ENCODE measurements at places on chromosomes 1 and 21.
A peak's percentile ranks its signal among the peaks of the same experiment; 100 is the strongest.

- no peak for DNase-seq
Measured at GRCh38 chr1:186905561-186905960, 76.8 kb downstream of the PLA2G4A start.

GRCh38 chr1:246795906-246796694 is 71.9 kb downstream of the SCCPDH start:
- no peak for DNase-seq

- DNase-seq, result no peak
Measured at GRCh38 chr1:12012560-12013316, 6.6 kb upstream of the MIIP start.

DNA sequence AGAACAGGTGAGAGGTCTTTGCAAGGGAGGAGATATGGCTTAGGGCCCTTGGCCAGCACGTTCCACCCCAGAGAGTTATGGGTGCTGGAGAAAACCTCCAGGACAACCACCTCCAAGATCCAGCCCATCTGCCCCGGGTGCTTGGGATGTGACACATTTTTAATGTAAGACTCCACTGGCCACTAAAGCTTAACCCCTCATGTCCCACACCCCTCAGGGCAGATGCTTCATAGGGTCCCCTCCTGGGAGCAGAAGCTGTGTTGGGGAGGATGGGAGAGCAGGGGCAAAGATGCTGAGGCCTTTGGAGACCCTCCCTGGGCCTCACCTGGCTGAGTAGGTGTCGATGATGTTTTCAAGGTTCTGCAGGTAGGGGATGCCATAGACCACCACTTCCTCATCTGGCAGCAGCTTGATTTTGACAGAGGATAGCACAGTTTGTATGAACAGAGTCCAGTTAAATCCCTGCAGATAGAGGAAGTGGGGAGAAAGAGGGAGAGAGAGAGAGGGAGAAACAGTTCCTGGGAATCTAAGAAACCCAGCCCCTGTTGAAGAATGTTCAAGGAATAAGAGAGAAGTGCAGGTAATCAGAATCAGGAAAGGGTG is 11.9 kb downstream of the PRXL2B start:
- no peak for DNase-seq

GRCh38 chr1:36070349-36070748 is 13.5 kb upstream of the TEKT2 start:
- no peak for DNase-seq

- DNase-seq, result no peak
Measured at GRCh38 chr1:59266180-59266926, 30.5 kb upstream of the FGGY start.

- no peak for DNase-seq
Measured at GRCh38 chr21:46128106-46128932, 27.1 kb downstream of the FTCD start.

GRCh38 chr1:7409278-7409677 is 361.8 kb upstream of the VAMP3 start:
- peak; percentile 36 for DNase-seq

DNA sequence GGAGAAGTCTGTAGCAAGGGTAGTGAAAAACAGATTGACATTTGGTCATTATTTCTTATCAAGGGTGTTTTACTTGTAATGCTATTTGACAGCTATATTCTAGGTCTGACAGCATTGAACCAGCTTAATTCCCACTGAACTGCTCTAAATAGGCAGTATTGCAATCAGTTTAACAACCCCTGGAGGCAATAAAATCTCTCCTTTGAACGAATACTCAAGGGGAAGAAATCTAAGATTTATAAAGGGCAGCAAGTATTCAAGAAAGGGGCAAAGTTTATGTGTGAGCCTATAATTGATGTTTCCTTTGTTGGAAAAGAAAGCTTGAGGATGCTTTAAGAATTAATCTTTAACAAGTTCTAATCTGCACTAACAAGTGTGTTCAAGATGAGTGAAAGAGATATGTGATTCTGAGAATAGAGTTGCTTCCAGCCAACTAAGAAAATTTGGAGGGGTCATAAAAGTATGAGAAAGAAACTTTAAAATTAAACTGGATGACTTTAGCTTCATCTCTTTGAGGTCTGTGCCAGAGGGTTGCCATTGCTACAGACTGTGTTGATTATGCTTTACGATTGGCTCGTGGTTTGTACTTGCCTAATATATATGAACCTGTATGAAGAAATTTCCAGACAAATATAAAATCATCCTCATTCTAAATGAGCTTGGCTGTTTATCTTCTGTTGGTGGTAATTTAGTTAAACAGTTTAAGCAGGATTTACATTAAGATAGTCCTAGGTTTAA is 72.5 kb downstream of the ZNF326 start:
- no peak for DNase-seq

DNA sequence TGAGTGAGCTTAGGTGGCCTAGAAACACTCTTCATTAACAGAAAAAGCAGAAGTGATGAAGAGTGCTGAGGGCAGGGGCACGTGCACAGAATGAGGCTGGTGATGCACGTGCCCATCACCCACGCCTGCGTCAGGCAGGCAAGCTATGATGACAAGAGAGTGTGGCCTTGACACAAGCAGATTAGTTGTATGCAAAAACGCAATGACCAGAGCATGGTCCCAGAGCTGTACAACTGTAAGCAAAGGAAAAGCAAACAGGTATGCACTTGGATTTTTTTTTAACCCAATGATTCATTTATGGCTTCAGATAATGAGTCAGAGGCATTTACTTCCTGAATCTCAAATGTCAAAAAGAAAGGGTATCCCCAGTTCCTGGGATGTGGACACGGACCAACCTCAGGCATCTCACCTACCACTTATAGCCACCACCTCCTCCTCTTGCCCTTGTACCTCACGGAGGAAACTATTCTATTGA is 9.1 kb upstream of the TMEM61 start:
- DNase-seq, result peak; percentile 22

GRCh38 chr1:194024659-194025058 is 838.2 kb upstream of the B3GALT2 start:
- no peak for DNase-seq

DNA sequence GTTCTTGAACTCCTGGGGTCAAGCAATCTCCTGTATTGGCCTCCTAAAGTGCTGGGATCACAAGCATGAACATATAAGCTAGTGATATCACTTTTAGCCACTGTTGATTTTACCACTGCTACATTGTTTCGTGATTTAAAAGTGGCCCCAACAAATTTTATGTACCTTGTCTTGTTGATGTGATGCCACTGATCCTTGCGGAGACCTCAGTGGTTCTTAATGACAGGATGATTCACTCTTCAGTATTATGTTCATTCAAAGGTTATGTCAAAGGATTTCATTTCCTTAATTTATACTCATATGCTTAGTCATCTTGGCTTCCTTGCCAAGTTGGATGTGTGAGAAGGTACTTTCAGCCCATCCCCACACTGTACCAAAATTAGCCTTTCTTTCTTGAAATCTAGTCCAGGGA is 12.1 kb downstream of the PRKACB start:
- no peak for DNase-seq

DNA sequence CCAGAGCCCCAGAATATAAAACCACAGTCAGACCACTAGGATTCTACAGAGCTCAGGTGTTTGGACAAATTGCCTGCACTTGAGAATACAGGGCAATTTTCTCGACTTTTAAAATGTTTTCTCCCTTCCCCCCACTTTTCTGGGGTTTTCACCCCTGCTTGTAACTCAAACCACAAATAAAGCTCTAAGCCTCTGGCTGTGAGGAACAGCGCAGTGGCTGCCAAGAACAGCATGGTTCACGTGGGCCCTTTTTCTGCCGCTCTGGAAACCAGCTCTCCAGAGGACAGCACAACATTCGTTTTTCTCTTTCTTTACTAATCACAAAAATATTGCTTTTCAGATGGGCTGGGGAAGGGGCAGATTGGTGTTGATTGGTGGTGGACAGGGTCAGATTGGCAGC is 102.2 kb upstream of the JUN start:
- no peak for DNase-seq

DNA sequence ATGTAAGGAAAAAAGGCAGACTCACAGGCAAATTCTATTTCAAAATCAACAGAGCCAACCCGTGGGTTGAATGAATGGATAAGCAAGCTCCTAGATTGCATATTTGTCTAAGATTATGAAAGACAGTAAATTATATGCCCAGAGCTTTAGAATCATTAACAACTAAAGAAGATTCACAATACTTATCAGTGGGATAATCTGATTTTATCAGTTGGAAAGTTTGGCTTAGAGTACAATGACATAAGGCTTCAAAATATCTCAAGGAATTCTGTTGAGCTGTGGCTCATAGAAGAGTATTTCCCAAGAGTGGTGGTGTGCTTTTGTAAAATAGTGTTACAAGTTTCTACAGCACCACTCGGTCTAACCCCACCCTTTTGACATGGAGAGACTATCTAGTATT is 85.5 kb downstream of the ADAMTS1 start:
- DNase-seq, result no peak

DNA sequence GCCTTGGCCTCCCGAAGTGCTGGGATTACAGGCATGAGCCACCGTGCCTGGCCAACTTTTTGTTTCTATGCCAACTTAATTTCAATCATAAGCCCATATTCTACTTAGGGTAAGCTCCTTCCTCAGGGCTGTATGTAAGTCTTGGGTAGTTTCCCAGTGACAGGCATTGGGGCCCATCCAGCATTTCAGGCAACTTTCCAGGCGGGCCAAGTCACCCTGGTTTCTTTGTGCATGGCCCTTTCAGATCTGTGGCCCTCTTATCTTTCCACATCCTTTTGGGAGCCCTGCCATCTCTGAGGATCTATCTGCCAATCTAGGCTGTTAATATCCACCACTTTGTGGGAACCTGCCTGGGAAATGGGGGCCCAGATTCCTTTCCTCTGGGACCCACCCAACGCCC is 58.7 kb downstream of the TNN start:
- DNase-seq, result no peak

DNA sequence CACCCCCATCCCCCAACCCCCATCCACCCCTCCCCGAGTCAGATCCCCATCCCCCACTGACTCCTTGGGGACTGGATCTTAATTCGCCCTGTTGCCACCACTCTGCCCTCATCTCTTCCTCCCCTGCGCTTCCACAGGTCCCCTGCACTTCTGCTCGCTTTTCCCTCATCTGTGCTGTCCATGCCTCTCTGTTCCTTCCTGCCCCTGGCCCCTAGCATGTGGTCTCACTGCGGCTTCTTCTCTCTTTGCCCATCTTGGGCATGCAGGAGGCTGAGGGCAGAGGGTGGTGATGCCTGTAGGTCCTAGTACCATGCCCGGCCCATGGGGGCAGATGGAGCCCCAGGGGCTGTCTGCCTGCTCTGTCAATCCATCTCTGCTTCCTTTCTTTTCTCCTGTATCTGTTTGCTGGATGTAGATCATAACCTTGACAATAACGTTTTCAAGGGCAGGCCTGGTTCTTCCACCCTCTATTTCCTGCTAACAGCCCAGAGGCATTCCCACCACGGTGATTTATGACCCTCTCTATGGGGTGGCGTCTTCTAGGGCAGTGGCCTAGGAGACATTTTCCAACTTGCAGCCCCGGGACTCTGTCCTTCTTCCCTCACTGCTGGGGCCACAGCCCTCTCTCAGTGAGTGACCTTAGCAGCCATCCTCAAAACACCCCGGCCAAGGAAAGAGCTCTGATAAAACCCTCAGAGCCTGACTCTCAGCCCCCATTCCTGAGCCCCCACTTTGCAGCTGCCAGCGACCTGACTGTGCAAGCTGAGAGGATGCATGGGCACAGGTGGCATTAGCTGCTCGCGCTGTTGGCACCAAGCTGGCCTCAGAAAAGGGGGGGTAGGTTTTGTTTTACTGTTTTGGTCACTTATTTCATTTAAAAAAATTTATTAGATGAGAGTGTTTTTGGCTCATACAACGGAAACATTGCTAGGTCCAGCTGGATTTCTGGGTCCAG is 33.9 kb downstream of the TMEM51 start:
- DNase-seq, result no peak

GRCh38 chr1:160675641-160676410 is 29.0 kb upstream of the SLAMF1 start:
- peak; percentile 81 for DNase-seq

- DNase-seq, result no peak
Measured at GRCh38 chr1:176795929-176796328, 333.0 kb downstream of the PAPPA2 start.

DNA sequence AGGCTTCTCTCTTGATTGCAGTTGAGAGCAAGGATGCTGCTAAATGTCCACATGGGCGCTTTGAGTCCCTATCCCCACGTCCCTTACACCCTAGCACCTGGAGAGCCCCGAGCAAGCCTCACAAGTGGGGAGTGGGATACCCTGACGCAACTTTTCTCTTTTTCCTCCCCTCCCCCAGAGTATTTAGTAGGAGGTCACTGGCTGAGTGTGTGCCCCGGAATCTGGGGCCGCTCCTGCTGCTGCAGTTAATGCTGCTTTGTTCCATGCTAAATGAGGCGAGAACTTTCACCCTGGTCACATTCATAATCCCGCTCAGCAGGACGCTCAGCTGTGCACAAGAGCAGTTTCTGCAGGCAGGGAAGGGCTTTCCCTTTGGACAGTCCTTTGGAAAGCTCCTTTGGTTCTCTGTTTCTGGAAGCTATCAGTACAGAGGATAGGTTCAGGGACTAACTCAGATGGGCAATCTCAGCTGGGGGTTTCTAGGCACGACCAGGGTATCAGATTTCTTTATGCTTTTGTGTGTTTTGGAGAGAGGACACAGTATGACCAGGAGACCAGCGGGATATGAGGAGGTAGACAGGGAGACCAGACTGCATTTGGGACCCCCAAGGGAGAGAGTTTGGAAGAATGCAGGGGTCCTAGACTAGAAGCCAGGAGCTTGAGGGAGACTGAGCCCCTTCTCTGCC is 75.9 kb downstream of the NOS1AP start:
- DNase-seq, result no peak

DNA sequence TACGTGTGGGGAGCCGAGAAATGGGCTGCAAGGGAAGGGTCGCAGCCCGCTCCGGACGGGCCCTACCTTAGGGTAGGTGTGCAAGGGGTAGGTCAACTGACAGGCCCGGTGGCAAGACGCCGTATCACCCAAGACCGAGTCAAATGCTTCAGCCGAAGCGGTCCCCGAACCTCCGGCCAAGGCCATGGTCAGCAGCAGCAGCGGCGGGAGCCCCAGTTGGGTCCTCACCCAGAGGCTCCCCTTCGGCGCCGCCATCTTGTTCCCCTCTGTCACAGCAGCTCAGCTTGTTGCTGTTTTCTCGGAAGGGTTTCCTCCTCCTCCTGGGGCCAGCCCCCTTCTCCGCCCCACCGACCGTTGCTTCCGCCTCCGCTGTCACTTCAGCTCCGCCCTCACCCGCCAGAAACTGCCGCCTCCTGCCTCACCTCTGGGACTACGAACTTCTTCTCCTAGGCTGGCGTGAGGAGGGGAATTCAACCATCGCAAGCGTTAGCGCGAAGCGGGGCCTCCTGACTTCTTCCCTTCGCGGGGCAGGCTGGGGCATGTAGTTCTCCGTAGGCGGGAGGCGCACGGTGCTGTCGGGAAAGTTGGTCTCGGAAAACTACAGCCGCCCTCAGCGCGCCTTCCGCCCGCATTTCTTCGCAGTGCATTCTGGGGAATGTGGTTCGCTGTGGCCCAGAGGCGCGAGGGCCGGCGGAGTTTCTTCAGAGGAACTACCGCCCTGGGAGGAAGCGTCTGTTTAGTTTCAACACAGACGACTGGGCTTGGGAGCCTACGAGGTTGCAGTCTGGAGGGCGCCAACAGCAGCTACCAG is at the start of the genes TCEANC2 and TMEM59:
TCEANC2 (plus strand) TSS at position 675 of the 811 bp plus-strand sequence. CDS start 815 bp downstream, outside the sequence.
TMEM59 (minus strand) TSS at position 271 of the 811 bp plus-strand sequence; CDS start at position 255, 16 bp downstream.
- peak; percentile 96 for DNase-seq

GRCh38 chr1:77120950-77121349 is 98.3 kb downstream of the PIGK start:
- no peak for DNase-seq
